ENCODE measurements at places on chromosomes 7 and 10. TPM values are rescaled to one million over a fixed set of nuclear protein-coding genes. Genes with fewer than 3 reads are reported as not detected.

The MALSU1 gene
- 55.6 TPM for polyA plus RNA-seq

The SP4 gene
- 14.0 TPM for polyA plus RNA-seq

The TMEM26 gene
- 8.6 TPM for polyA plus RNA-seq

The MMP21 gene
- 0.17 TPM for polyA plus RNA-seq

The GAD2 gene
- 3.6 TPM for polyA plus RNA-seq

DNA sequence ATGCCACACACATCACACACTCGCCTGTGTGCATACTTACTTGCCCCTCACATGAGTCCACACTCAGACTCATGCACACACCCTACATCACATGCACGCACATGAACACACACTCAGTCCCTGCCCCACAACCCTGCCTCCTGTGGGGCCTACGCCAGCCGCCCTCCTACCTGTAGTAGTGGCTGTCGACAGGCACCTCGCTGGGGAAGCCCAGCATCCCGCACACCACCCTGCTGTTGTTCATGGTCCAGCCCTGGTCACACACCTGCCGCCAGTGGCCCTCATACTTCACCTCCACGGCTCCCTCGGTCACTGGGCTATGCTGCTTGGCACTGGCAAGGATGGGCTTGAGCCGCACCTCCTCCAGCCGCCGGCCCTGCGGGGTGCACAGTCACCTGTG, 7.2 kb downstream of the LOXL4 start:
- DNase-seq, result no peak

DNA sequence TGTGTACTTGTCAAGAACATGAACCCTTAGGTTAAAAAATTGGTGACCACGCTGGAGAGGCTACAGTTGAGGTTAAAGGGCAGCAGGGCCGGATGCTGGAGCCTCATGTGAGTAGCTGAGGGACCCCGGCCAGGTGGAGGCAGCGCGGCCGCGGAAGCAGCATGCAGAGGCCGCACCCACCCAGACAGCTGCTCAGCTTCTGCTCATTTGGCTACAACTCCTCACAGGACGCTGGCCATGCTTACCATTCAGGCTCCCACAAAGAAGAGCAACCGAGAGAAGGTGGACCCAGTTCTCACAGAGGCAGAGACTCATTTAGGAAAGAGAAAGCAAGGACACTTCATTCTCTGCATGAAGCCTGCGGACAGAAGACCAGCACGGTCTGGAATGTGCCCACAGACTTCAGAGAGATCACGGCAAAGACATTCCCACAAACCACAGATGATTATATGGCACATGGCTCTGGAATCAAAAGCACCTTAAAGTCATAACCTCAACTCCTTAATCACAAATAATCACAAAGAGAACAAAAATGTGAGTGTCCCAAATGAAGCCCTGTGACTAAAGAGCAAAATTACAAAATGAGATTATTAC, 94.4 kb downstream of the VOPP1 start:
- DNase-seq, result no peak

DNA sequence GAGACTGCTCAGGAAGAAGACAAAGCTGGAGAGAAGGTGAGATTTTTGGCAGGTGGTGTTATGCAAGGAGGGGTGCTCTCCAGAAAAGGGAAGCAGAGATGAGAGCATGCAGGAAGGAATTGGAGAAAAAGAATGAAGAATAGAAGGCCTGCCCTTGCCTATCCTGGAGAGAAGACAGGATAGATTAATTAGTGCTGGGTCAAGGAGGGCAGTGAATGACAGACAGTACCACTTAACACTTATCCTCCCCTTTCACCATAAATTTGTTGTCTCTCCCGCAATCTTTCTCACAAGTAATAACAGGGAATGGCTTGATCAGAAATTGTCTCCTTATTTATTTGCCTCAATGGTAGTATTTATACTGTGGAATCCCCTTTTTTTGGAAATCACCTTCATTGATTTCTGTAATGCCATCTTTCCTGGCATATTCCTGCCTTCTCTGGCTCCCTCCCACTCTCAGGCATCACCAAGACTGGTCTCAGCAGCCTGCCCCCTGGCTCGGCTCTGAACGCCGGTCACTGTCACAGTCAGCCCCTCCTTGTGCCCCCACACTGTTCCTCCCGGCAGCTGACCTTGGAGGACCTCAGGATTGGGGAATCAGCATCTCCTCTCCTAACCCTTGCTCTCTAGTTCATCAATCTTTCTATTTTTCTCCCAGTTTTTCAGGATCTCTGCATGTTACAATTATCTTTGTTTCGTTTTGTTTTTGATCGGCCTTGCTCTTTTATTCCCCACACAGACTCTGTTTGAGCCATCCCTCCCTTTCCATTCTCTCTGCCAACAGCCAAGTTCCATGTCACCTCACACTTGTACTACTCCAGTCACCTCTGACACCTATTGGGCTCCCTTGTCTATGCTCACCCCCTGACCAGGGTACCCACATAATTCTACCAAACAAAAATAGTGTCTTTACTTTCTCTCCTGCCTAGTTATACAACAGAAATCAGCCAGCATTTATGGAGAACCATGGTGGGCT, 294.2 kb downstream of the PLXDC2 start:
- no peak for DNase-seq

- DNase-seq, result no peak
Measured at GRCh38 chr10:13758312-13758711, 171.5 kb downstream of the PRPF18 start.

- no peak for DNase-seq
Measured at GRCh38 chr7:128303643-128304042, 40.1 kb downstream of the RBM28 start.

DNA sequence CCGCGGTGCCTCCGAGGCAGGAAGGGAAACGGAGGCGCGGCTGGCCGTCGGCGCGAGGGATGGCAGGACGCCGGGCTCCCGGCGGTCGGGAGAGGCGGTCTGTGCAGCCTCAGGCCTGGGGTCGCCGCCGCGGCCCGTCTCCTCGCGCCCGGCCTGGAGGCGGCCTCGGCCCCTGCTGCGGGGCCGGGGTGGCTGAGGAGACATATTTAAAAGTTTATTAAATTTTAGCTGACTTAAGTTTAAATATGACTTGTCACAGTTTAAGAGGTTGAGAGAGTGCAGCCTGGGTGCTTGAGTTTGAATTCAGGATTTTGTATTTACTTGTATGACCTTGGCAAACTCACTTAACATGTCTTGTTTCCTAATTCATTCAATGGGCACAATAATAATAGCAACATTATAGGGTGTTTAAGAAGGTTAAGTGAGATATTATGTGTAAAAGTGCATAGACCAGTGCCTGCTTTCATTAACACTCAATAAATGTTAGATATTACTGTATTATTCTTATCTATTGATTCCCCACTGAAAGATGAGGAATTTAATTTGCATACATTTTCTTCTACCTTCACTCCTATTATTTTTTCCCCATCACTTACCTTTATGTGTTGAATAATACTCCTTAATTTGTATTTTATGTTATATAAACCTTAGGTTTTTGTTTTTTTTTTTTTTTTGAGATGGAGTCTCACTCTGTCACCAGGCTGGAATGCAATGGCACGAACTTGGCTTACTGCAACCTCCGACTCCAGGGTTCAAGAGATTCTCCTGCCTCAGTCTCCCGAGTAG, 718 bp downstream of the DYNC2I1 start:
- DNase-seq, result no peak

DNA sequence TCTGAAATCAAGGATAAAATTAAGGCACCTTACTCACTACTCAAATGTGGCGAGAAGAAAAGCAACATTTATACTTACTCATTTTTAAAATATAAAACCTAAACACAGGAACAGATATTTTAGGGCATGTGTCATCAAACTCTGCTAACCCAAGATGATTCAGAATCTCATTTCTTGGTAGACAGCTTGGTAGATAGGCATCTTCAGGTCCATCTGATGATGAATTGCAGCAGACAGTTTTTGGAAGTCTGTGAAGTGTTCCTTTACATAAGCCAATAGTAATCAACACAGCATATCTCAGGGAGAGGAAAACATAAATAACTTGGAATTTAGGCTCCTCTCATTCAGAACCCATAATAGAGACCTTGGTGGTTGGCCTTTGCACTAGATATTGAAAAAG, 3.4 kb downstream of the HIPK2 start:
- no peak for DNase-seq

DNA sequence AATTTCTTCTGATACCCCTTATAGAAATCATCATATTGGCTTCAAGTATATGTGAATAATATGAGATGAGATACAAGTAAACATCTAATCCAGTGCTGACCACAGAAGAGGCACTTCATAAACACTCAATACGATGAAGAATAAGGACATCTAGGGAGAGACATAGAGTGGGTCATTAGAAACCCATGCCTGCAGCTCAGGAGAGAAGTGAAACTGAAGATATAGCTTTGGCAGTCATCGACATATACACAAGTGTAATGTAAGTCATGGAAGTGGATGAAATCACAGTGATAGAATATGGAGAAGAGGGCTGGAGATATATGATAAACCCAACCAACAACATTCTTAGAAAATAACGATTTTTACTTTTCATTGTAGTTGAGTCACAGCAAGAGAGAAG, 665.0 kb downstream of the PARD3 start:
- no peak for DNase-seq
